ENCODE measurements at places on chromosomes 1 and 21. TPM values are rescaled to one million over a fixed set of nuclear protein-coding genes. Genes with fewer than 3 reads are reported as not detected.

FMN2 gene
- 29.3 TPM for total RNA-seq

GSTM2 gene
- 8.0 TPM for total RNA-seq

ORC1 gene
- total RNA-seq, result 1.9 TPM

CAPN2 gene
- total RNA-seq, result 337 TPM

DCST2 gene
- not detected for total RNA-seq

F13B gene
- not detected for total RNA-seq

MASP2 gene
- not detected for total RNA-seq

PCP4 gene
- total RNA-seq, result not detected

HSPA6 gene
- 0.75 TPM for total RNA-seq

GJA9 gene
- total RNA-seq, result 0.12 TPM

ANKRD34A gene
- total RNA-seq, result 0.15 TPM

SH2D5 gene
- total RNA-seq, result 1.5 TPM

ARHGEF16 gene
- 0.23 TPM for total RNA-seq

HHAT gene
- total RNA-seq, result 3.9 TPM

SYT11 gene
- total RNA-seq, result 31.8 TPM

MROH9 gene
- 0.15 TPM for total RNA-seq

LGR6 gene
- not detected for total RNA-seq

RNU1-4 gene
- 2,564 TPM for total RNA-seq

RHCE gene
- total RNA-seq, result 1.1 TPM

PTPN7 gene
- total RNA-seq, result not detected

RBM11 gene
- total RNA-seq, result not detected

KCNE2 gene
- not detected for total RNA-seq

TPTE gene
- total RNA-seq, result not detected

TTLL10 gene
- not detected for total RNA-seq

CHRM3 gene
- not detected for total RNA-seq

PDE4B gene
- 0.75 TPM for total RNA-seq

LAMB3 gene
- total RNA-seq, result 5.6 TPM

SSBP3 gene
- 14.2 TPM for total RNA-seq

KIF14 gene
- total RNA-seq, result 2.0 TPM

EDN2 gene
- not detected for total RNA-seq

CLIC6 gene
- total RNA-seq, result 0.23 TPM

TCHH gene
- 0.08 TPM for total RNA-seq

C8B gene
- not detected for total RNA-seq

USF1 gene
- 83.1 TPM for total RNA-seq

TOMM40L gene
- 8.7 TPM for total RNA-seq

OR14K1 gene
- not detected for total RNA-seq

DNAJC6 gene
- total RNA-seq, result 1.8 TPM
